ENCODE measurements at places on chromosomes 4 and X.

DNA sequence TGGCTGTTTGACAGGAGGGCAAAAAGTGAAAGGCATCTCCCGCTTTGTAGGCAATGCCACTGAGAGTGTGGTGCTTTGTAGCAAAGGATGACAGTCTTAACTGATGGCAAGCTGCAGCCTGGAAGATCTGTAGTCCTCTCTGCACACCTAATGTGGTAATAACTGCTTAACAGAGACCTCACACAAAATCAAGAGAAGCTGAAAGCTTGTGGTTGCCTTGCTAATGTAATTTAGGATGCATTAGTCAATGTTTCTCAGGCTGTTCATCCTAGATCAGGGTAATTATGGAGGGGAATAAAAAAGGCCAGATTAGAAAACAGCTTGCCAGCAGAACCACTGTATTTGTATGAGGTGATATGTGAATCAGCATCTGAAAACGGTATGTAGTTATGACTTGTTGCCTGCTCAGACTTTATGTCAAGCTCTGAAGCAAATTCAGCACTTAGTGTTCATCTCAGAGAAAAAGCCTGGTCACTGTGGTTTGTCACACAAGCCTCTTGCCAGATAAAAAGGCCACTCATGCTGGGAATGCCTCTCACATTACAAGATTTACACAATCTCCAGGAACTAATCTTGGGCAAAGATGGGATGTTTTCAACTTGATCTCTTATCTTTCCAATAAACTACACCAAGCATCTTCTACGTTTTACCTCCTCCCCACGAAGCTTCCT lies 130.8 kb downstream of the ENOX2 start:
- DNase-seq = no peak

DNA sequence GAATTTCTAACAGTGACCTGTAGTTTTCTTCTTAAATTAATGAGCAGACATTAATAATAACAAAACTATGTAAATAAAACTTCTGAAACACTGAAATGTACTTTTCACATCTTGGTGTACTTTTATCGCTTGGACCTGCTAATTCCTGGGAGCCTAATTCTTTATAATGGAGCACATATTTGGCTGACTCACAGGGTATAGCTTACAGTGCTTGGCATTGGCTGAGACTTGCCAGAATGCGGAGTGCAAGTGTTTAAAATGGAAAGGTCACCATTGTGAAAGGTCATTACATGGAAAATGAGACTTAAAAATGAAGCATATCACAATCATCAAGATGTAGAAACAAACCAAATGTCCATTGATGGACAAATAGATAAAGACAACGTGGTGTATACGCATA lies 137.3 kb upstream of the PDLIM3 start:
- DNase-seq = no peak

DNA sequence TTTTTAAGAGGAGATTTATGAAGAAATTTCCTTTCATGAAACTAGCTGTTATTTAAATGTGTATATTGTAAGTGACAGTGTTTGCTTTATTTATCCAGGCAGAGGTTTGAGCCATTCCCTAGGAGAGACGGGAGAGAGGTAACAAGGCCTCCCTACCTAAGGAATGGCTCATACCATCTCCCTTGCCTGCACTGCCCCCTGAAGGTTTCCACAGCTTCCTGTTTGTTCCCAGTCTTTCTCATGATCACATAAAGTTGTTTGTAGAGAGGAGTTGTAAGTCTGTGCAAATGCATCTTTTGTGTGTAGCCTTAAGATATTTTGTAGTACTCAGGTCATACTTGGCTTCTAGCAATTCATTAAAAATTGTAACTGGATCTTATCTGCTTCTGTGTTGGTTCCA lies 1504.5 kb upstream of the PCDH10 start:
- DNase-seq = no peak

DNA sequence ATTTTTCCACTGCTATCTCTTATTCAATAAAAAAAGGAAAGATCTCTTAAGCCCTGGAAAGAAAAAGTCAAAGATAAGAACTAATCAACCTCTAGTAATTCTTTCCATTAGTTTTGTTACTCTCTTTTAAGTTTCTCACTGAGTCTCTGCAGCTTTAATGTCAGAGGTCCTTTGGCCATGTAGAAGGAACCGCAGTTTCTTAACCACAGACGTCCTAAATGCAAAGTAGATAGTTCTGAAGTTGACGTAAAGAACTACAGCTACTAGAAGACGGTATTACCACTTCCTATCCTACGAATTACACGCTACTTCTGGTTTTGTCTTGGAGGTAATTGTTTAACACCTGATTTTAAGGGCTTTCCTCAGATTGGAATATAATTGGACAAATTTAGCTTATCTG lies 325.9 kb downstream of the ANKRD50 start:
- DNase-seq = no peak

GRCh38 chr4:3679071-3679825 lies 86.9 kb upstream of the ADRA2C start:
- no peak for DNase-seq

DNA sequence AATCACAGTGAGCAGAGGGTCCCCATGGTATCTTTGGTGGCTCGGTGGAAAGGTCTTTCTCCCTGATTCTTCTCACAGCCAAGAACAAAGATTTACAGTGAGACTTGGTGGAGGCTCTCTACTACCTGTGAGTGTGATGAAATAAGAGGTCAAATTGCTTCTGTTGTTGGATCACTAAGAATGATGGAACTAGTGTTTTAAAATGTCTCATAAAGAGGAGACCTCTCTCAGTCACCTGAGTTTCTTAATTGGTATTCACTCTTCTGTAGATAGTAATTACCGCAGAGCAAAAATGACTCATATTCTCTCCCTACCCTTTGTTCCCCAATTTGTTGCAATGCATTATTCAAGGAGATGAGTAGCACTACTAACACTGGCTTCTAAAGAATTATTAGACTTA lies 100.9 kb upstream of the TBC1D9 start:
- DNase-seq = no peak

DNA sequence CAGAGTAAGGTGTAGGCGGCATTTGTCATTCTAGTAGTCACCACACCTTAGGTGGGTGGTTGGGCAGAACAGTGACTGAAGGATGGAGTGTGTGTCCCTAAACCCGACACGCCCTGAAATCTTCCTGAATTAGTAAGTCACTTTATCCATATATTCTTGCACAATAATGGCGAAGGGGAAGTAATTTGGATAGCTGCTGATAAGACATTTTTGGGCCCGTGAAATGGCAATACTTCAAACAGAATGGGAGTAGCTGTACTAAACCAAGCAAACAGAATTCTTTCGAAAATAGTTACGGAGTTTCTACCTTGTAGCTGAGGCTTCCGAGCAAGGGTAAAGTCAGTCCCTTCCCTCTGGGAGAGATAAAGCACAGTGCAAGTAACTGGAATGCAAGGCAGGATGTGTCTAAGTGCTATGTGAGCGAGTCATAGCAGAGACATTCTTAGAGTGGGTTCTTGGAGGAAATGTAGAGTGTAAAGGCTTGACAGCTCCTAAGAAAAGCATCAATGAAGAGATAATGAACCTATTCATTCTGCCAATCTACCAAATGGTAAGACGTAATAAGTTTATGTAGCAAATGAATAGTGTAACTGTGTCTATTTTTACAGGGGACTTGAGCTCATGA lies 72.8 kb downstream of the CLCN5 start:
- DNase-seq = no peak

Data from natural killer cell (primary cell).